ENCODE measurements at places on chromosomes 13 and 19.

GRCh38 chr13:113098162-113098732, 7.3 kb upstream of the F7 start:
- DNase-seq, result no peak

DNA sequence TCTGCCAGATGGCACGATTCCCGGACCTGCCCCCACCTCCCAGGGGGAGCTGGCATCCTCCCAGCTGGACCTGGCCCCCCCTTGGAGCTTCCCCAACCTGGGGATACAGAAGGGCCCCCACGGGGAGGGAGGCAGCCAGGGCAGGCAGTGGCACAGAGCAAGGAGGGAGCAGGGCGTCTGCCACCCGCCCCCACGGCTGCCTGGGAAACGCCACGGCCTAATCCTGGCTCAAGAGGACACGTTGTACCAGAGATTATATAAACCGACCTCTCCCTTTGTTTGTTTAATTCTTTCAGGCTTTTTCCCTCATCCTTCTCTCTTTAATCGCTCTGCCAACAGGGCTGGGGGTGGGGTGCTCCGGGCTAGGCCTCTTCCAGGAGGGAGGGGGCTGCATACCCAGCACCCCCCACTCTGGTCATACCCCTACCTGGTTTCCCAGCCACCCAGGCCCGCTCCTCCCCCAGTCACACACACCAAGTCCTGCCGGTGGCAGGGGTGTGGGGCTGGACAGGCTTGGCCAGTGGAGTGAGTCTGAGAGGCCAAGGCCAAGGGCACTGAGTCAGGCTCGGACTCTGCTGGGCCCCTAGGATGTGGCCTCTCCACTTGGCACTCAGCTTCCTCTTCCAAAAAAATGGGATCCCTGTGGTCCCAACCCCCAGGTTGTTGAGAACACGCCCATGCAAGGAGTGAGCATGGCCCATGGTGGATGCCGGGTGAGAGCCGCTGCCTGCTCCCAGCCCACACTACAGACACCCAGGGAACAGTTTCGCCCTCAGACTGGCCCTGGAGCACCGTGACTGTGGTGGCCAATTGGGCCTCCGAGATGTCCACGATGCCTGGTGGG, 29.5 kb upstream of the NFIC start:
- DNase-seq, result no peak

DNA sequence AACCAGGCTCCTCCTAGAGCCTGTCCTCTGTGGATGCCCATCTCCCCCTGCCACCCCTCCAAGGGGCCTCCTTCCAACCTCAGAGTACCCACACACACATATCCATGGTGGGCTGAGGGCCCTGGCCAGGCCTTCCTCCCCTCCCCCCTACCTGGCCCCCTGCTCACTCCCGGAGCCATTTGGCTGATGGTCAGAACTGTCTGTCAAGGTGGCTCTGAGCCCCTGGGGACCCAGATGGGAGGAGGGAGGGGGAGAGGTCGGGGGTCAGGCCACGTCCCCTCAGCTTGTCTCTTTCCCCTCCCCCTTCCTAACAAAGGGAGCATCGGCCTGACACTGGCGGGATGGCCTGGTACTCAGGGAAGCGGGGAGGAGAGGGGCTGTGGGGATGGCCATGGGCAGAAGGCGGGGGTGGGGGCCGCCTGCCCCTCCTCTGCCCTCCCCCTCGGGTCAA, 18.7 kb upstream of the POU2F2 start:
- no peak for DNase-seq

GRCh38 chr19:51980116-51980736, 6.4 kb downstream of the ZNF350 start:
- no peak for DNase-seq

- DNase-seq, result no peak
Observed at GRCh38 chr19:50162988-50163387, at the start of gene IZUMO2. Gene IZUMO2 (minus strand): TSS chr19:50163281. CDS start chr19:50163194, 87 bp downstream.

All from COLO829 (cell line).